ENCODE measurements at places on chromosomes 6 and 20. TPM values are rescaled to one million over a fixed set of nuclear protein-coding genes. Genes with fewer than 3 reads are reported as not detected.
A peak's percentile ranks its signal among the peaks of the same experiment; 100 is the strongest.

DNA sequence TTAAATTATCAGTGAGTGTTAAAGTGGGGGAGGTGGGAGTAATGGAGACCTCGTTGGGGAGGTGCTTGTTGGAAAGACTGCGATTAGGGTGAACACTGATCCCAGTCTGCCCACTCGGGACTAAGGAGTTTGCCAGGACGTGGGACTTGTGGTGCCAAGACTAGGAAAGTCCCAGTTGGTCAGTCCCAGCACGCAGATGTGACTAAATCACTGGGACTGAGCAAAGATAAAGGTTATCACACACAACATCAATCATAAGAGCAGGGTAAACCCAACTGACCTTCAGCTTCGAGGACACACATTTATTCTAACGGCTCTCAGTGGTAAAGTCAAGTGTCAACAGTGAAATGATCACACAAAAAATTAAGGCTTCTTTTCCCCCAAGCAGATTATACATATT lies 45.5 kb downstream of the PDE10A start:
- ATAC-seq = no peak

DNA sequence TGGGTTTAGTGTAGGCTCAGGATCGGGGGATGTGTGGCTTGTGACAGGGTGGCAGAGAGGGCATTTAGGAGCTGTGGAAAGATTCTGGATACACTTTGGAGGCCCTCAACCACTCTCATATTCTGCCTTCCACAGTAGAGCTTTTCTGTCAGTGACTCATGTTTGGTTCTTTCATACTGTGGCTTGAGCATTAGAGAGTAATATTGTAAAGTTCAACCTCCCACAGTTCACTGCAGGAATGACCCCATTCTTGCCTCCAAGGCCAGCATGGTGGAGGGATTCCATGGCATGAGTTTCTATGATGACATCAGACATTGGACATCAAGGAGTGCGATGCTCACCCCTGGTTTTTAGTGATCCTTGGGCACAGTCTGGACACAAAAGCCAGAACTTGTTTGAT lies 50.9 kb downstream of the DTD1 start:
- ATAC-seq = peak; percentile 71

- peak; percentile 41 for ATAC-seq
Measured at GRCh38 chr6:160735523-160735922, 33.5 kb downstream of the PLG start.

- ATAC-seq = no peak
Measured at GRCh38 chr20:10352934-10353824, 80.8 kb downstream of the MKKS start.

DNA sequence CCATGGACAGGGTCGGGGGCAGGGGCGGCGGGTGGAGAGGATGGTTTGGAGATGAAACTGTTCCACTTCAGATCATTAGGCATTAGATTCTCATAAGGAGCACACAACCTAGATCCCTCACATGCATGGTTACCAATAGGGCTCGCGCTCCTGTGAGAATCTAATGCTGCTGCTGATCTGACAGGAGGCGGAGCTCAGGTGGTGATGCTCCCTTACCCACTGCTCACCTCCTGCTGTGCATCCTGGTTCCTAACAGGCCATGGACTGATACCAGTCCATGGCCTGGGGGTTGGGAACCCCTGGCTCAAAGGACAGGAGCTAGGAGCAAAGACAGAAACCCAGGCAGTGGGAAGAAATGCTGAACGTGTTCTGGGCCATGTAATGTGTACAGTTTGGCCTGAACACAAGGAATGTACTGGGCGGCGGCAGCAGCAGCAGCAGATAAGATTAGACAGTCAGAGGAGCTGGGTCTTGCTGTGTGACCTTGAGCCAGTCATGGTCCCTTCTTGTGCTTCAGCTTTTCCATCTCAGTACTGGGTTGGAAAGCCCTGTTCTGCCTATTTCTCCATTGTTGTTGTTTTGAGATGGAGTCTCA lies 4.7 kb upstream of the SPAG4 start:
- no peak for ATAC-seq

CDH22 gene
- total RNA-seq = not detected

PYGB gene
- 15.4 TPM for total RNA-seq

- ATAC-seq = no peak
Measured at GRCh38 chr20:59962155-59962554, 3.9 kb downstream of the CDH26 start.

HEY2 gene
- not detected for total RNA-seq

WFDC13 gene
- total RNA-seq = not detected

DNA sequence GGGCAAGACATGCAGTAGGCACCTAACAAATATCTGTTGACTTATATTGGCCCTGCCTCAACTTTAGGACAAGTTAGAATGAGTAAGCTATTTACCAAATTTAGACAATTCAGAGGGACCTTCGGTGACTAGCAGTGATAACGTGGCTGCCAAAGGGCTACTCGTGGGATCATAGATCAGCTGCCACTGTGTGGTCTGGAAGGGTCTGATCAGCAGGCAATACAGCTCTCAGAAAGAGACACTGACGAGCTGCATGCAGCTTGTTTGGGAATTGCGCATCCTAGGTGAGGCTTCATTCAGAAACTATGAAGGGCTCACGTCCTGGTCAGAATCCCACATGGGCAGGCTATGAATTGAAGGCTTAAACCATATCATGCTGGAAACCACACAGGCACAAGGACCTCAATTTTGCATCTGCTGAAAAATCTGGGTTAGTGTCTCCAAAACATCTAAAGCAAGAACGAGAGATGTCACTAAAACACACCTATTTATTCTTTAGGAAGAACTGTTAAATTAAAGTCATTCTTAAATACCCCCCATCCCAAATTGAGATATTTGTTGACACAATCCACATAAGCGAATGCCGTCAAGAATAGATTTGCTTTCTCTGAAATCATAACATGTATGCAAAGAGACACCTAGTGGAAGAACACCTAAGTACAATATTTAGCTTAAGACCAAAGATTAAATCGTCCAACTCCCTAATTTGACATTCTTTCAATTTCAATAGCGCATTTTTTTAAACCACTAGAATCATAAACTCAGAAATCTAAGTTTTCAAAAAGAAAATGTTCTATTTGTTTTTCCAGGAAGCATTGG lies 79.6 kb downstream of the IPCEF1 start:
- ATAC-seq = peak; percentile 69

CST5 gene
- not detected for total RNA-seq

DNA sequence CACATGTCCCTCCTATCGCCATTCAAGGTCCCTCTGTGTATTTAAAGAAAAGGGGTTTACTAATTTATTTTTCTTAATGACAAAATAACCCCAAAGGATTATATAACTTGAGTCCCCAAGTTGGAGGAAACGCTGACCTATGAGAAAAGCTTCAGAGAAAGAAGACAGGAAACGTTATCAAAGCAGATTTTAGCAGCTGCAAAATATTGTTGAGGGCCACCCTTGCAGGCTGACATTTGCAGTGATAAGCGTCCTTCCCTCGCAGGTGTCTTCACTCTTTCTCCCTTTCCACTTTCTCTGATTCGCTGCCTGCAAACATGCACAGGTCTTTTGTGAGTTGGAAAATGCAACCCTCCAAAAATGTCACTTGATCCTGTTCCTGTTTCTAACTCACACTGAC lies 103.2 kb upstream of the RIPOR2 start:
- no peak for ATAC-seq

DNA sequence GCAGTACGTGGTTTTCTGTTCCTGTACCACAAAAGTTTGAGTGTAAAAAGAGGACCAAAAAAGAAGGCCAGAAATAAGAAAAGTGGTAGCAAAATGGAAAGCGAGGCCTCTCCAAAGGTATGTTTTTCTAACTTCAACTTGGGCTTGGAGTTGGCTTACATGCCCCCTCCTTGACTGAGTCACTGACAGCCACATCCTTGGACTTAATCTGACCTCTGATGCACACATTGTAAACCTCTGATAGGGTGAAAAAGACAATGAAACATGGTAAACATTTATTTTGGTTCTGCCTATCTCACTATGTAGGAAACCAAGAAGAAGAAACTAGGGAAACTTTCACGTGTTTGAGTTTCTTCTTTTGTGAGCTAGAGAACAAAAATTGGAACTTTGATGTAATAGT lies 503.2 kb upstream of the ID4 start:
- no peak for ATAC-seq

DNA sequence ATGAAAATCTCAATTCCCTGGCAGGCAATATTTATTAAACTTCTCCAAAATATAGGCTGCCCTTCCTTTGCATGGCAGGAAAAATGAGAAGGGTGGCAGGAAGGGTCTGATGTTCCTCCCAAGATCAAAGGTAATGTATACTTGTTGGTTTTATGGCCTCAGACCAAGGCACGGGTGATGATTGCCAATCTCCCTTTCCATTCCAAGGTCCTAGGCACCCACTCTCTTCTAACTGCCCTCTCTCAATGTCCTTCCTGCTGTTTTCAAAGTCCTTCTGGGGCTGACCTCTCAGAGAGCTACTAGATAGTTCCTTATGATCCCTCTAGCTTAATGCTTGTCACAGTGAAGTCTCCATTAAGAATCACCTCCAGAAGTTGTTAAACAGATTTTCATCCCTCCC lies 15.6 kb upstream of the JAG1 start:
- no peak for ATAC-seq

SDCBP2 gene
- total RNA-seq = 14.3 TPM

DNA sequence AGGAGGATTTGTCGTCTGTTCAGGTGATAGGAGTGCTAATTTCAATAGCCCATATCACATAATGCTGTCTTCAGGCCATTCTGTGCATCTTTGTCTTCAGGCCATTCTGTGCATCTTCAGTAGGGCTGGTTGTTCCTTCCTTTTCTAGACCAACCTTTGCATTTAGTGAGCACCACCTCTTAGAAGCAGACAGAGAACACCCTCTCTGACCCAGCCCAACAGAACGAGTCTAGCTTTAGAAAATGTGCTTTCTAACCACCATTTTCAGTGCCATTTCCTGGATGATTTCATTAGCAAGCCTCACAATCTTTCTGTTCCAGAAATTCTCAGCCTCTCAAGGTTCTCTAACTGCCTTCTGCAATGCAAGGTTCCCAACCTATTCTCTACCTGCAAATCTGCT lies 215.3 kb upstream of the KCNQ5 start:
- no peak for ATAC-seq

GRCh38 chr6:134357022-134357487 lies 39.1 kb upstream of the SGK1 start:
- no peak for ATAC-seq

COL19A1 gene
- 0.48 TPM for total RNA-seq

PDE10A gene
- total RNA-seq = not detected

CCN5 gene
- not detected for total RNA-seq

DNA sequence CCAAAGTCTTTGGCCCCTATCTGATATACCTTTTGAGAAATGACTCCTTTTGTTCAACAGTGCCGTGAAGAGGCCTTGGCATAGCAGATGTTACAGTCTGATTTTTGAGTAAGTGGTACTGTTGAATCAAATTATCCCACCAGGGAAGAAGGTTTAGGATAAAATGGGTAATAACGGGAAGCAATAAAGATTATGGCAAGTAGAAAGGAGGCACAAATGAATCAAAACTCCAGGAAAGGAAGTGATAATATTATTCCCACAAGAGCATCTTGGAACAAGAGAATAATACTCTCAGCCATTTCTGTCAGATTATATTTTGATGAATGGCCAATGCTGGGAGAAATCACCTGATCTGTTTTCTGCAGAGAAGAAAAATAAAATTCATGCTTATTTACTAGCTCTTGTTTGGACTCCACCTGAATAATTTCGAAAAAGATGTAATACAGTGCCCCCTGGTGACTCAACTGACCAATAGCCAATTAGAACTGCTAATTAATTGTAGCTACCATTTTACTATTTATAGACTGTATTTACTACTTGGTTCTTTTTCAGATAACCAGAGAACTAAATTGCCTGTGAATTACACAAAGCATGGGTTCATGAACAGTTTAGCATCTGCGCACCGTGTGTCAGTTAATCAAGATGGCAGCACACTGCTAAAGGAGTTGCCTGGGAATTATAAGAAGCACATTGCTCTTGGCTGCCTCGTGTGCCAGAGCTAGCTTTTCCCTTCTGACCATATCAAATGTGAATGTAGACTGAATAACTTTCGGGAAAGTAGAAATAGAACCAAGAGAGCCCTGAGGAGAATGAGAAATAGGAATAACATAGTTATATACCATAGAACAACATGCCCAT lies 78.5 kb upstream of the TRDN start:
- ATAC-seq = no peak

DNA sequence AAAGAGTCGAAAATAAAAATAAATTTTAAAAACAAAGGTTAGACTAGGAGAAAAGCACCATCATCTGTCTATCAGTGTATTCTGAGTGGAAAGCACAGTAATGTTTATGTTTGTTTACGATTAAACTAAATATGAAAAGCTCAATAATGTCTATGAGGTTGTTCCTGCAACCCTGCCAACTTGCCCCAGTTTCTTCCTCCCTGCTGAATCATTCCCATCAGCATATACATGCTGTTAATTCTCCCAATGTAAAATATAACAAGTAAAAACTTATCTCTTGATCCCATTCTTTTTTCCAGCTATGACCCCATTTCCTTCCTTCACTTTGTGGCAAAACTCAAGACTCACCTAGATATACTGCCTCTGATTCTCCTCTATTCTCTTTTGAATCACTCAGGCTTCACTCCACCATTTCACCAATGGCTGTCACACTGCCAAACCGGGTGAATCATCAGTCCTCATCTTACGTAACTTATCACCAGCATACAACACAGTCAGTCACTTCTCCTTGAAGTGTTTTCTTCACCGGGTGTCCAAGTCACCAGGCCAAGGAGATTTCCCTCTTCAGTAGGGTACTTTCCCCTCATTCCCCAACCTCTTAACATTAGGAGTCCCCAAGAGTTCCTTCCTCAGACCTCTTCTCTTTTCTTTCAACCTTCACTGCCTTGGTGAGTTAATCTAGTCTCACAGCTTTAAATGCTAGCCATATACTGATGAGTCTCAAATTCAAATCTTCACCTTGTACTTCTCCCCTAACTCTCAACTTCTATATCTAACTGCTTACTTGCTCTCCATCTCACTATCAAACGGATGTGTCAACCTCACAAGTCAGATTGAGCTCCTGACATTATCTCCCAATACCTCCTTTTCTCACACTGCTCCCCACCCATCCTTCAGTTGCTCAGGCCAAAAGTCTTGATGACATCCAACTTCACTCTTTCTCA lies 6.2 kb downstream of the TMEM242 start:
- peak; percentile 78 for ATAC-seq

All from activated T-helper 17 cell treated with anti-CD3 and anti-CD28 coated beads, Interleukin-2, amount 50 U/mL, for 72 hours (primary cell).